ENCODE measurements at places on chromosomes 4 and X.

GRCh38 chrX:1475481-1475880, 22.8 kb upstream of the ASMTL start:
- no peak for DNase-seq

DNA sequence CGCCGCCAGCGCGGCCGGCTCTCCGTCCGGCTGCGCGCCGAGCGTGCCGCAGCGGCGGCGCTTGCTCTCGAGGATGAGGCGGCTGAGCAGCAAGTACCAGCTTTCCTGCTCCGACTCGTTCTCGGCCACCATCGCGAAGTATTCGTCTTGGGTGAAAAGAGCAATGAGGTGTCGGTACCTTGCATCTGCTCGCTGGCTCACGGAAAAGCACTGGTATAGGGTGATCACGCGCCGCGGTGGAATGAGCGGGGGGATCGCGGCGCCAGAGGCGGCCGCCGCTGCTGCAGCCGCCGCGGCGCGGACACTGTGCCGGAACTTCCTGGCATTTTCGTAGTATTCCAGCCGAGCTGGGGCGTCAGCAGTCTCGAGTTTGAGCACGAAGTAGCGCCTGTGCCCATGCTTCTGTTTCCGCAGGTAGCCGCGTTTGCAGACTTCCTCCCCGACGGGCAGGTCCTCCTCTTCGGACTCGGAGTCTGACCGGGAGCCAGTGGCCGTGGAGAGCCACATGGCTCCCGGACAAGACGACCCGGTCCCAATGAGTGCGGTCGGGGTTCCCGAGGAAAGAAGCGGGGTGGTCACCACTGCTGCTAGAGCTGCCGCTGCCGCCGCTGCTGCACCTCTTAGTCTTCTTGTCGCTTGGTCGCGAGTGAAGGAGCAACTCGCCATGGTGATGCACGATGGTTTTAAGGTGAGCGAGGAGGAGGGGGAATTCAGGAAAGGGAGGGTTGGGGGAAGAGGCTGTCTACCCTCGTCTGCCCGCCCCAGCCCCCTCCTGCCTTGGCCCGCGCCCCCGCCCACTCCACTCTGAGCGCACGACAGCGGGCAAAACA, 469 bp downstream of the IRS4 start:
- DNase-seq, result no peak

DNA sequence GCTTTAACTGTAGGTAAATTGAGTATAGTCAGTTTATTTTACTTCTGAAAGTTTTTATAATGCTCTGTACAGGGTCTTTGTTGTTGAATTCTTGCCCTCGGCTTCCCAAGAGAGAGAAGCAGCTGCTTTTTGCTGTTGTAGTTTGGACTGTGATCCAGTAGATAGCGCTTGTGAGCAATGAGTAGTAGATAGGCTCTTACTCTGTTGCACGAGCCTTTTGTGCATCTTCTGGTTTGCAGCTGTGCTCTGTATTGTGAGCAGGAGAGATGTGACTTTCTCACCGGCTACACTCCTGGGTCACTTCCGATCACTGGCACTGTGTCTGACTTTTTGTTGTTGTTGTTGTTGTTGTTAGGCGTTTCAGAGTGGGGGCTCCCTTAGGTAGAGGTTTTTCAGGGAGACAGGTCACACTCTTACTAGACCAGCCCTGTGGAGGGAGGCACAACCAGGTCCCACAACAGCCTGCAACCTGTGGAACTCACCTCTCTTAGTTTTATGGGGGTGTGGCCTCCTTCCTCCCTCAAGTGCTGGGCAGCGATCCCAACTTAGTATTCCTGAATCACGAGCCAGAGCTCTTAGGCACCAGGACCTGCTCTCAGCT, 822.1 kb upstream of the GALNTL6 start:
- no peak for DNase-seq

DNA sequence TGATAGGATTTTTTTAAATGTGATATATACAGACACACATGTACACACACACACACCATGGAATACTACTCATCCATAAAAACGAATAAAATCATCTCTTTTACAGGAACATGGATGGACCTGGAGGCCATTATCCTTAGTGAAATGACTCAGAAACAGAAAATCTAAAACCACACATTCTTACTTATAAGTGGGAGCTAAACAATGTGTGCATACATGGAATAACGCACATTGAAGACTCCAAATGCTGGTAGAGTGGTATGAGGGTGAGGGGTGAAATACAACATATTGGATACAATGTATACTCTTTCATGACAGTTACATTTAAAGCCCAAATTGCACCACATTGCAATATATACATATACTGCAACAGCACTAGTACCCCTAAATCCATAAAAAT, 120.2 kb upstream of the ADGRL3 start:
- no peak for DNase-seq

- no peak for DNase-seq
Observed at GRCh38 chrX:2689773-2690666, 1.1 kb upstream of the CD99 start.

DNA sequence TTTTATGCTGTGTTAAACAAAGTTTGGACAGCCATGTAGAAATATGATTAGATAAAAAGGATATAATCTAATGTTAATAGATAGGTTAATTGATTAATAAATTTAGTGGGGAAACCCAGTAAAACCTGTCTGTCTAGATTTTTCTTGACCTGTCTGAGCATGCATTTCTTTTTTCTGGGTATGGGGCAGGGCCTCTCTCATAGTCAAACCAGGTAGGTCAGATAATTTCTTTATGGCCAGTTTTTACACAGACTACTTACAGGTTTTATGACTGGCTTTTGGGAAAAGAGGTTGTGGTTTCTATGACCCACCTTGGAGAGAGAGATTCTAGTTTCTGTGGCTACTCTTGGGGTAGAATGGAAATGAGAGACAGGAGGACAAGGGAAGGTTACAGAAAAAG, 135.6 kb upstream of the EPHA5 start:
- no peak for DNase-seq

- DNase-seq, result no peak
Observed at GRCh38 chr4:80024335-80024734, 48.7 kb downstream of the ANTXR2 start.

- no peak for DNase-seq
Observed at GRCh38 chr4:86961116-86961515, 26.3 kb downstream of the AFF1 start.

- DNase-seq, result no peak
Observed at GRCh38 chrX:72009731-72010130, 99.1 kb downstream of the NHSL2 start.

- DNase-seq, result no peak
Observed at GRCh38 chrX:70970482-70970995, 39.6 kb upstream of the SLC7A3 start.

- DNase-seq, result no peak
Observed at GRCh38 chr4:101169044-101170014, 178.0 kb downstream of the PPP3CA start.

DNA sequence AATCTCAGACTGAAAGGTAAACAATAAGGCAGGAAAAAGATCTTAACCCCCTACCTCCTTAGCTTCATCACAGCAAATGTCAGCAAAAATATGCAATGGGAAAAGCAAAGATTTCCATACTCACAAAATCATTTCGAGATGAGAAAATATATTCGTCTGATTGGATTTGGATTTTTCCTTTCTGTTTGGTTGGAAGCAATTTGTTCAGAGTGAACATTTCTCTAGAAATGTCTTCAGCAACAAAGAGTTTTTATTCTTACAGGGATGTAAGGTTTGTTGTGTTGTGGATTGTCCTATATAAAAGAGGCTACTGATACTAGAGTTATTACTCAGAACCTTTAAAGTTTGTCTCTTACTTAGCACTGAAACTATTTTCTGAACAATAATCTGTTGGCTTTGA, 23.8 kb downstream of the GRIA2 start:
- no peak for DNase-seq

- DNase-seq, result no peak
Observed at GRCh38 chr4:154164931-154165839, 326.4 kb downstream of the DCHS2 start.

DNA sequence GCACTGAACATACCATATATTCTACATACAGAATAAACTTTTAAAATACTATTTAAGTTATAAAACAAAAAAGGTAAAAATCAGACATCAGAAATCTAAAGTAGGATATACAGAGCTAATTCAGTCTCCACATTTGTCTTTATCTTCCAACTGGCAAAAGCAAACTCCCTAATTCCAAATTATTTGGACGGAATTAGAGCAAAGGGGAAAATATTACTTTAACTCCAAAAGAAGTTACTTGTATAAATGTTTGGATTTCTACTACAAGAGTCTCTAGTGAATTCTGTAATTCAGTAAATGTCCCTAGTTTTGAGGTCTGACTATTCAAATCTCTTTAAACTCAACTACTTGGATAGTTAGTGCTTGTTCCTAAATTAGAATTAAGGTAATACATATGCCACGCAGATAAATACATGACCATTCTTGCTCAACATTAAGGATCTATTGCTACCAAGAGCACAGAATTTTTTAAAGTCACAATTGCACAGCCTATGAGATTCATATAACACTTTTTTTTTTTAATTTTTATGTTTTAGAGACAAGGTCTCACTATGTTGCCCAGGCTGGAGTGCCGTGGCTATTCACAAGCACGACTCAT, 7.3 kb downstream of the ZNF280C start:
- DNase-seq, result no peak

GRCh38 chr4:147640331-147640730, 23.1 kb downstream of the TMEM184C start:
- no peak for DNase-seq

DNA sequence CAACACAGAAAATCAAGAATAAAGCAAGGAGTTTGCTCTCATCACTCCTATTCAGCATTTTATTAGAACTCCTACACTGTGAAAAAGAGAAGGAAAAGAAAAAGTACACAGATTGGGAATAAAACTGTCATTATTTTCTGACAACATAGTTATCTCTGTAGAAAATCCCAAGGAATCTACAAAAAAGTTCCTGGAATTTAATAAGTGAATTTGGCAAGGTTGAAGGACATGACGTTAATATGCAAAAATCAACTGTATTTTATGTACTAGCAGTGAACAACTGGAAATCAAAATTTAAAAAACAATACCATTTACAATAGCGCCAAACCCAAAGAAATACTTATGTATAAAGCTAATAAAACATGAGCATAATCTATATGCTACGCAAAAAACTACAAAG, 26.3 kb downstream of the CHIC2 start:
- no peak for DNase-seq

DNA sequence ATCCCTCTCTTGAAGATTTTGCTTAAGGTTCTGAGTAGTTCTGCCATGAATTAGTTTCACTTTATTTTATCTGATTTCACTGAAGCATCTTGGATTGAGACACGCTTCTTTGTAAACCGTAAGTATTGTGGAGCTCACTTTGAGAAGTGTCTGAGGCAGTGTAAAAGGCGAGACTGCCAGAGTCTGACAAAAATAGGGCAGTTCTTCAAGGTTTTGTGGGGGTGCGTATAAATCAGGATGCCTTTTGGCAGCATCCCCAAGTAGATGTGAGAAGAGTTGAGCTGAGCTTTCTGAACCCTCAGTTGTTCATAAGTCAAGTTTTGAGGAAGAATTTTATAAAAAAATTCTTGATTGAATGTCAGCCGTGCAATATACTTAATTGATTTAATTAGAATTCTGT, 76.3 kb downstream of the RBPJ start:
- DNase-seq, result no peak

DNA sequence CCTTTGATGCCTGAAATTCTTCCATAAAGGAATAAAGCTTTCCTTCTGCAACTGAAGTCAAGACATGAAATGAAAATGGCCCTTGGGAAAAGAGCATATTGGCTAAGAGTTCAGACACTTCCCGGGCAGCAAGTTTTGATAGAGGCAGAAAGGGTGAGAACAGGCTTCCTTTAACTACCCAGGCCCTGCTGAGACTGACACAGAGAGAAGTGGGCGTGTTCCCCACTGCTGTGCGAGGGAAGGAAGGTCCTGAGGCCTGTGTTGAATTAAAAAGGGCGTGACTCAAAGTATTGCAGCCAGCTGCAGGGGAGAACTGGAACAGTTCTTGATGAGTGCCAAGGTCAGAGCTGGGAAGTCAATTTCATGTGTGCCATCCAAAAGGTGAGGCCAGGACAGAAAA, 33.9 kb upstream of the ADGRG2 start:
- no peak for DNase-seq

- DNase-seq, result no peak
Observed at GRCh38 chr4:39648827-39649558, 10.3 kb upstream of the SMIM14 start.

DNA sequence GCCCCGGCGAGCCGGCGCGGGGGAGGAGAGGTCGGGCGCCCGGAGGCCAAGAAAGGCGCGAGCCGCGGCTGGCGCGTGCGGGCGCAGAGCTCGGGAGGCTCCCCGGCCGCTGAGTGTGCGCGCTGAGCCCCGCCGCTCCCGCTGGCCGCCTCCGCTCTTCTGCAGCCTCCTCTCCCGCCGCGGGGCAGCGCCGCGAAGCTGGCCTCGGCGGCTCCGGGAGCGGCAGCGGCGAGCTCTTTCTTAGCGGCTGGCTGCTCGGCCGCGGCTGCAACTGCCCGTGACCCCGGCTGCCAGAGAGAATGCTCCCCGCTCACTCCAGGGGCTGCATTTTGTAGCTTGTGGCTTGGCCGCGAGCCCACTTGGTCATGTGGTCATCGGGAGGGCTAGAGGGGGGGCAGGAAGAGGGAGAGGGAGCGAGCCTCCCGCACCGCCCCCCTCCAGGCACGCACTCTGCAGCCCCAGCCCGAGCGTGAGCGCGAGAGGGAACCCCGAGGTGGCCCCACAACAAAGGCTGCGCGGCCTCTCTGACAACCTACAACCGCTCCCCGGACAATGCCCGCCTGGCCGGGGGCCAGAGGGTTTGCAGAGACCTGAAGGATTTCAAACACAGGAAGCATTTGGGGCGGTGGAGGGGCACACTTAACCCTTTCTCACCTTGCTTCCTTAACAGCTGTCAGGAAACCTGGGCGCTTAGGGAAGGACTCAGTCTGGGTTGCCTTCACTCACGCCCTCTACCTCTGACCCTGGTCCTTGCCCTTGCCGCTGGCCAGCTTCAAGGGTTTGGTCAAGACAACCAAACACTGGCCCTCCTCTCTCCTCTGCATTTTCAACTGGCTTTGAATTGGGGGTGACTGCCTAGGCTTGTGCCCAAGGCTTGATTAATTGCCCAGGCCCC, at the start of gene APLN:
Gene APLN, minus strand, starts transcription at position 305 of the 895 bp plus-strand sequence. CDS start 326 bp downstream, outside the sequence.
- DNase-seq, result no peak

DNA sequence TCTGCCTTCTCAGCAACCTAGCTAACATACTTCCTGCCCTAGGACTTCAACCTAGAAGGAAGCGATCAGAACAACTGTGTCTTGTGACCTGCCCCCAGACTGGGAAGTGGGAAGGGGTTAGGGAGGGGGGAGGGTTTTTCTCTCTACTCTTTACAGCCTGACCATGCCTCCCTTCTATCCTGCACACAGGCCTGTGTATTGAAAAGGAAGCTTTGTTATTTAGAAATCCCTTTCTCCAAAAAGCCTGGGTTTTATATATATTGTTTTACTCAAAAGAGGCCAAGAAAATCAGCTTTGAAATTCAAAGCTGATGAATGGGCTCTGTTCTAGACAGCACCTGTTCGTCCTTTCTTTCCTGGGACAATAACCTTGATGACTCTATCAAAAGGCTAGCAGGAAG, 35.2 kb upstream of the SMS start:
- DNase-seq, result no peak

- no peak for DNase-seq
Observed at GRCh38 chr4:65968831-65969558, 298.7 kb upstream of the EPHA5 start.

Data from T-helper 22 cell (primary cell).